ENCODE measurements at places on chromosomes 6 and 20. TPM values are rescaled to one million over a fixed set of nuclear protein-coding genes. Genes with fewer than 3 reads are reported as not detected.

UBE3D gene
- polyA plus RNA-seq = 8.2 TPM

PSORS1C2 gene
- not detected for polyA plus RNA-seq

ADGRF1 gene
- polyA plus RNA-seq = 0.54 TPM

SCRT2 gene
- polyA plus RNA-seq = not detected

CPNE5 gene
- polyA plus RNA-seq = 7.9 TPM

SIRPA gene
- polyA plus RNA-seq = 12.2 TPM

PPP1R14C gene
- polyA plus RNA-seq = 11.4 TPM

POM121L2 gene
- 0.05 TPM for polyA plus RNA-seq

LPA gene
- polyA plus RNA-seq = 0.13 TPM

DOP1A gene
- 36.5 TPM for polyA plus RNA-seq

FYN gene
- polyA plus RNA-seq = 135 TPM

DNA sequence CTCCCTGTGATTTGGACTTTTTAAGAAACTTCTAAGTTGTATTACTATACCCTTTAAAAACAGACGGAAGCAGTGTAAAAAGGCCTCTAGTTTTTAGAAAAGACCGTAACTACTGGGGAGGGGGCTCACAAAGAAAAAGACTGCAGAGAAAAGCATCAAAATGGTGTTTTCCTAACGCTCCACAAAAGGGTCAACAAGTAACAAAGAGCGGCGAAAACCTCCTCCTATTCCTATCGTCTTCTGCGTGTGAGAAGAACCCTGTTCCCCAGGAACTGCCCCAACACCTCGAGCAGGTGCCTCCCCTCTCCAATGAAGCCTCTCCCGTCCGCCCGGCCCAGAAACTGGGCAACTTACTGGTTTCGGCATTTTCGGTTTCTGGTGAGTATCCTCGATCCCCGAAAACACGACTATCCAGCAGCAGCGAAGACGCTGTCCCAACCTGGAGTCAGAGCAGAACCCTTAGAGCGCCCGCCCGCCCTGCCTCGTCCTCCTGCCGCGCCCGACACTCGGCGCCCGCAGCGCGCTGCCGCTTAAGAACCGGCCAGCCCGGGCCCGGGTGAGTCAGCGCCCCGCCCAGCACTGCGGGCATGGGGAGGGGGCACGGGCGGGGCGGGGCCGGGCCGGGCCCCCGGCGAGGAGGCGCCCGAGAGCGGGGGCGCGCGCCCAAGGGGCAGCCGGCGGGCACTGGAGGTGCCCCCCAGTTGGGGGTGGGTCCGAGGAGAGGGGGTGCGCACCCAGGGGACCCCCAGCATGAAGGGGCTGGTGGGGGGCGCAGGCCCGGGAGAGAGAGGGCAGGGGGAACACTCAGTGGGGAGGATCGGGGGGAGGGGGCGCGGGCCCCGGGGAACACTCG, 1.2 kb downstream of the EZR start:
- DNase-seq = peak; percentile 67

GRCh38 chr20:44549123-44549522, 27.3 kb upstream of the SERINC3 start:
- DNase-seq = no peak

- peak; percentile 29 for DNase-seq
Observed at GRCh38 chr6:129370268-129370916, 339.6 kb downstream of the ARHGAP18 start.

GRCh38 chr6:41040101-41040939, 1.3 kb upstream of the UNC5CL start:
- DNase-seq = no peak

DNA sequence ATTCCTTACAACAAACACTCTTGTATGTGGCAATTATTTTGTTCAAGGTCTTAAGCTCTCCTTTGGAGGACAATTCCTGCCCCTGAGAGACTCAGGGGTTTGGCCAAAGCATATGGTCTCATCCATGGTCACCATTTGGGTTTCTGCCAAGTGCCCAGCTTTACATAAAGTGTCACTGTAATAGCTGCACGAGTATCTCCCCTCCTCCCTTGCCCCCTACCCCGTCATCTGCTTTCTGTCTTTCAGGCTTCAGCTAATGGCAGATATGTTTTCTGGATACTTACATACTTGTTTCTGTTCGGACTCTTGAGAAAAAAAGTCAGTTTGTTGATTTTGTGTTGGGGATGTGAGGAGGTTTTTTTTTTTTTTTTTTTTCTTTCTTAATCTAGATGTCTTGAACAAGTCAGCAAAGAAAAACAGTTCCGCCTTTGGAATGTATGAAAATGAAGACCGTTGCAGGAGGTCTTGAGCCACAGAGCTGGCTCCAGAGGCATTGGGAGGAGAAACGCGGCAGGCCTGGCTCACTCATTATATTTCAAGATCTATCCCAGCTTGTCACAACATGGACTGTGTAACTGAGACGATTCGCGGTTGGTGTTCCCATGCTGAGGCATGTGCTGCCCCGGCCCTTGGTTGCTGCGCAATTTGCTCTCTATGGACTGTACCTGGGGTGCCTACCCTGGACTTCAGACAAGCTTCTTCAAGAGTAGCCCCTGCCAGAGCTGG, 32.6 kb upstream of the STX16 start:
- peak; percentile 58 for DNase-seq

GRCh38 chr20:18663932-18664331, 76.1 kb downstream of the DTD1 start:
- no peak for DNase-seq

DNA sequence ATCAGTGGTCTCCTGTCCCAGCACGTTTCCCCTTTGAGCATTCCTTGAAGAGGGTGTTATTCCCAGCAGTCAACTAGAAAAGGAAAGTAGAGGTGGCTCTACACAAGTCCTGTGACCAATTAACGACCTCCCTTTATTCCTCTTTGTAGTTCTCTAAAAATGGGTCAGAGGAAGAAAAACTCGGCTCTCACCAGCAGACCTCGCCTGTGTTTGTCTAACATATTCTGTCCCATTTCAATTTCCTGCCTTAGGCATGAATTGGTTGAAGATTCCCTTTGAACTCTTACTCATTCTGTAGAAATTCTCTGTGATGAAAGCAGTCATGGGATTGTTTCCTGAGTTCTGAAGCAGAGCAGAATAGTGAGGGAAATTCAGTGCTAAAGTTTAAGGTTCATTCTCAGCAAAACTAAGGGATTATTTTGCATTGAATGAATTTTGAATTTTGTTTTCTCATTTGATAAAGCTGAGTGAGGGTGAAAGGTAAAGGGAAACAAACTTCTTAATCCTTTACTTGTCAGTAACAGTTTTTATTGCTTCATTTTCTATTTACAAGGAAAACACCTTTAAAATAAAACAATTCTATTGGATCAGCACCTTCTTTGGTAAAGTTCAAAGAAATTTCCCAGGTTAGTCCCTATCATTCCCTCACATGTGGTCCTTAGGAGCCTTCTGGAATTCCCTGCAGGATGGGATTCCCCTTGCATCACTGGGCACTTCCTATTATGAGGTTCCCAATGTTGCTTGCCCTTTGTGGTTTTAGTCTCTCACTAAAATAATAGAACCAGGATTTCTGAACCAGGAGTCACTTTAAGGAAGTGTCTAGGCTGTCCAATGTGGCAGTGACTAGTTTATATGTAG, 105.8 kb downstream of the SLX4IP start:
- no peak for DNase-seq

- no peak for DNase-seq
Observed at GRCh38 chr20:38514947-38515346, 42.3 kb downstream of the RALGAPB start.

DNA sequence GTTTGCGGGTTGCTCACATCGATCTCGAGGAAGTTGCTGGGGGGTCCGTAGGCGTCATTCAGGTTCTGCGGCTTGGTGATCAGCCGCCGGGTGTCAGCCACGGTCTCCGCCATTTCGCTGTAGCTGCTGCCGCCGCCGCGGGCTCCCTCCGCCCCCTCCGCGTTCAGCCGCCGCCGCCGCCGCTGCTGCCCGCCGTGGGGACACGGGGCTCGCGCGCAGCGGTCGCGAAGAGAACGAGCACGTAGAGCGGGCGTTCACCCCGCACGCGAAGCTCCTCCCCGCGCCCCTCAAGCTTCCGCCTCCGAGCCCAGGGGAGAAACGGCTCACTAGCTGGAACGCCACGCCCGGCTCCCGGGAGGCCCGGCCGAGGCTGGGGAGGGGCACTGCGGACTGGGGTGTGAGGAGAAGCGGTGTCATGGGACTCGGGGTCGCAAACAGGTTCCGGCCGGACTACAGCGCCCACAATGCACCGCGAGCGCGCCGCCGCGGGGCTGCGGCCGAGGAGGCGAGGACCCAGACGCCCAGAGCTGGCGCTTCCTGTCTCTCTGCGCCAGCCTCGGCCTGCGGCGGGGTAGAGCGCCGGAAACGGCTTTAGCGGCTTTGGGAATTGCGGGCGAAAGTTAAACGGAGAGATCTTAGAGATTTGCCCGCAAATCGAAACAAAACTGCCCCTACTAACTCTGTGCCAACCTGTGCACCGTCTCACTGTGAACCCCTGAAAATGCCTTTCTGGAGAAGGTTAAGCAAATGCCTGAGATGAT, at the start of gene SNX3:
Gene SNX3 (minus strand): TSS at position 232 of the 761 bp plus-strand sequence. CDS start 119 bp downstream, at position 113.
- DNase-seq = peak; percentile 97

GRCh38 chr6:61711849-61712248, 574.2 kb downstream of the KHDRBS2 start:
- DNase-seq = no peak

DNA sequence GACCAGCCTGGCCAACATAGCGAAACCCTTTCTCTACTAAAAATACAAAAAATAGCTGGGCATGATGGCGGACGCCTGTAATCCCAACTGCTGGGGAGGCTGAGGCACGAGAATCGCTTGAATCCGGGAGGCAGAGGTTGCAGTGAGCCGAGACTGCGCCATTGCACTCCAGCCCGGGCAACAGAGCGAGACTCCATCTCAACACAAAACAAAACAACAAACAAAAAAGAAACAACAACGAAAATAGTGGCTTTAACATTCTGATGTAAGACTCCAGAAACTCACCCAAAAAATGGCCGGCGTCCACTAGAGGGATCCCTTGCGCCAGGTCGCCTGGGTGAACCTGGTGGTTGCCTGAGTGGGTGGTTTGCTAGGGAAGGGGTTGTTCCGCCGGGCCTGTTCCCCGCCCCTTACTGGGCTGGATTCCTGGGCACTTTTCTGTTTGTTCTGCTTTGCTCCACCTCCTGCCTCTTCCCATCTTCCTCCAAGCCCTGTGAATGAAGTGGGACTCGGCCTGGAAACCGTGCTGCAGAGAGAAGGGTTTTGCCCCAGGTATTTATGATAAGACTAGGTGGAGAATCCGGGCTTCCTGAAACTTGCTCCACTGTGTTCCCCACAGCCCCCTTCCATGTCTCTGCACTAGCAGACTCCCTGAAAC, 1.5 kb downstream of the PABPC1L start:
- peak; percentile 34 for DNase-seq

DNA sequence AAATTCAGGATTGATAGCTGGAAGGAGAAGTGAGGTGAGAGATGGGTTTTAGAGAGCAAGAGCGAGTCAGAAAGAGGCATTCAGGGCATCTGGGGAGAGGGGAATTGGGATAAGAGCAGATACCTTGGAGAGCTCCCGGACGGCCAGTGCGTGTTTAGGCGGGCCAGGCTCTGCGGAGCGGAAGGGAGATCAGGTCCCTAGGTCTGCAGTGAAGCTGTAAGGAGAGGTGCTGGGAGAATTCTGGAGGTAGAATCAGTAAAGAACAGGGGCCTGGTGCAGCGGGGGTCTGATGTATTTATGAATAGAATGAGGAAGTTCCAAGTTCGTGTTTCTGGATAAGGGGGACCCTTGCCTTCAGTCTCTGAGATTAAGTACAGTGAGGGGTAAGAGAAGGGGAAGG, 47.4 kb upstream of the FAM83D start:
- no peak for DNase-seq

GRCh38 chr6:108902382-108902792, 54.2 kb downstream of the ARMC2 start:
- no peak for DNase-seq

- no peak for DNase-seq
Observed at GRCh38 chr6:29506446-29507067, 18.8 kb upstream of the MAS1L start.

- no peak for DNase-seq
Observed at GRCh38 chr6:66655420-66655819, 948.4 kb upstream of the EYS start.

DNA sequence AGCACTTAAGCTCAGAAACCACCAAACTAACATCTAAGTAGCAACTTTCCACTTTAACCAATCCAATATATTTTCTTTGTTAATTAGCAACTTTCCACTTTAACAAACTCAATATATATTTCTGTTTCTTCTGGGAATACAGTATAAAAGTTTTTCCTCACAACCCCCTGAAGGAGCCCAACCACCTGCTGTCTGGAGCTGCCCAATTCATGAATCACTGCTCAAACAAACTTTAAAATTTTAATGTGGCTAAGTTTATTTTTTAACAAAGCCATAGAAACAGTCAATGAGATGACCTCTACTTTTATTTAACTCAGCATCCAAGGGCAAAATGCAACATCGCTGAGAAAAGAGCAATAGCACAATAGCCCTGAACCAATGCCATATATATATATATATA, 500.1 kb downstream of the EPM2A start:
- no peak for DNase-seq

DNA sequence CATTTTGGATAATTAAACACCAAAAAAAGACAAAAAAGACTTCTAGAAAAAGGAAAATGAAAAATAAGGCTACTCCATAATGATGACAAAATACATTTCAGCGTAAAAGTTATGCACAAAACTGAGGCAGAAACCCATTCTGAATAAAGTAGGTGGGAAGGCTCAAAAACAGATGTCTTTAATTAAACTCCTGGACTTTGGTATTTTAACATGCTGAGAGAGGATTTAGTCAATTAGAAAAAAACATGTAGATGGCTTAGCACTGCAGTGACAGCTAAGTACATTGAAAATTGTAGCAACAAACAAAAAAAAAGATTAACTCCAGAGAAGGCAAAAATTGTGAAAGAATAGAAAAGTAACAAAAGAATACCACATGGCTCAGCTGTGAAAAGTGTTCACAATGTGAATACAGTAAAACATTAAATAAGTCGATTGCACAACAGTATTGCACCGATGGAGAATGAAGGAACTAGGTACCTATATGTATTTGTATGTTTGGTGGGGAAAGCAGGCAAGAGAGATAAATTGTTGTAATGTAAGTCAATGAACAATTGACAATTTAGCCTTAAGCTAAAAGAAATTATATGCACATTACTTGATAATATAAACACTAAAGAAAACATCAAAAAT, 59.5 kb downstream of the TBC1D32 start:
- no peak for DNase-seq

- no peak for DNase-seq
Observed at GRCh38 chr6:56978530-56978929, 23.6 kb downstream of the BEND6 start.

GRCh38 chr6:7725849-7726415, at the start of gene BMP6:
BMP6 (plus strand) TSS chr6:7726099; CDS start chr6:7726956, 857 bp downstream.
- peak; percentile 80 for DNase-seq

- no peak for DNase-seq
Observed at GRCh38 chr6:133591275-133591674, 297.6 kb upstream of the TCF21 start.

- DNase-seq = no peak
Observed at GRCh38 chr6:89385156-89385667, 26.9 kb downstream of the RRAGD start.

DNA sequence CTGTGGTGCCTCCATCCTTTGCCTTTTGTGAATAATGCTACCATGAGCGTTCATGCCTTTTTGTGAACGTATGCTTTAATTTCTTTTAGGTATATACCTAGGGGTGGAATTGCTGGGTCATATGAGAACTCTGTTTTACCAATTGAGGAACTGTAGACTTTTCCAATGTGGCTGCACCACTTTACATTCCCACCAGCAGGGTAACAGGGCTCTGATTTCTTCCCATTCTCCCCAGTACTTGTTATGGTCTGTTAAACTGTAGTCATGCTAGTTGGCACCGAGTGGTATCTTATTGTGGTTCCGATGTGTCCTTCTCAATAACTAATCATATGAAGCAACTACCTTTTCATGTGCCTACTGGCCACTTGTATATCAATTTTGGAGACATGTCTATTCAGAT, 312.1 kb downstream of the GMDS start:
- DNase-seq = no peak

GRCh38 chr20:38369389-38369788, 23.1 kb downstream of the LBP start:
- DNase-seq = no peak

Measured in right lung (tissue), 10 donors.